ENCODE measurements at places on chromosomes 1 and 21.

GRCh38 chr1:236083650-236084385, 18.9 kb upstream of the NID1 start:
- DNase-seq = no peak

GRCh38 chr21:43318841-43319781, 107.8 kb downstream of the SIK1 start:
- DNase-seq = peak; percentile 47

- no peak for DNase-seq
These were observed 80.3 kb downstream of the NENF start for GRCh38 chr1:212512816-212513559.

- DNase-seq = no peak
These were observed 32.7 kb downstream of the EPHA10 start for GRCh38 chr1:37732111-37732780.

DNA sequence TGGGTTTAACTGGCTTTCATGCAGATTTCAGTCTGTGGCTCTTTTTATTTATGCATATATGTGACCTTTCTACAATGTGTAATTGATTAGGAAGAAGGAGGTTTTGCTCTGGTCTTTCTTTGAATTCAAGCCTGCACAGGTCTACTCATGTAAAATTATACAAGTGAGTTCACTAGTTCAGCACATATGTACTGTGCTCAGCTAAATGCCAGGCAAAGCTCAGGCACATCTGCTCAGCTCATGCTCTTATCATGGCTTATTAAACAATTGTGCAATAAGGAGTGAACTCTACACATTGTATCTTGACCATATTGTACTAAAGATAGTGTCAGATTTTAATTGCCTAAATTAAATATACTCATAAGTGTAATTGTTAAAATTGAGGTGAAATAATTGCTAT, 378.4 kb downstream of the ADGRL2 start:
- DNase-seq = no peak

DNA sequence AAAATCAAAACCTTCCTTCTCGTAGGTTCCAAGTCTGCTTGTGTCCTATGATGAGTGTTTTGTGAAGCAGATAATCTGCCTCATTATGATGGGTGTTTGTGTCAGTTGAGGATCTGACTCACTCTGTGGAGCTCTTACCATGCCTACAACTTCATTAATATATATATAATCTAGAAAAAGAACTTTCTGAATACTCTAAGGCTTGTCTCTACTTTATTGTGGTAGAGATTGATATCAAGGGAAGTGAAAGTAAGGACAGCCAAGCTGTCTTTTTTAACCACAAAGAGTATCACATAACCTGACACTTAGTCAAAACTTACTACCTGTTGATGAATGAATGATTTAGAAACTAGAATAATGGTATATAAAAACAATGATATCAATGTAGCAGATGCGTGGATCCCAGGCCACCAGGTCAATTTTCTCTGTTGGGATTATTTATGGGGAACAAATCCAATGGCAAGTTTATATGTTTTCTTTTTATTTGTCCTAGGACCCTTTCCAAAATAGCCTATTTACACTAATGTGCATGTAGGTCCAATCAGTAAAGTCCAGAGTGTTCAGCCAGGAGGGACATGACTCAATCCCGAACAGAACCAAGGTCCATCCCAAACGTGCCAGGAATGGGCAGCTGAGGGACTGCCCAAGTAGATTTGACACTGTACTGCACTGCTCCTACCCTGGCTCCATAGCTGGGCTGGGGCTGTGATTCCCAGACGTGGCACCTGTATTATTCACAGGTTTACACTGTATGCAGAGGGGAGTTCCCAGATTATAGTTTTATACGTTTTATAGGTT, 182.3 kb upstream of the GREM2 start:
- no peak for DNase-seq

DNA sequence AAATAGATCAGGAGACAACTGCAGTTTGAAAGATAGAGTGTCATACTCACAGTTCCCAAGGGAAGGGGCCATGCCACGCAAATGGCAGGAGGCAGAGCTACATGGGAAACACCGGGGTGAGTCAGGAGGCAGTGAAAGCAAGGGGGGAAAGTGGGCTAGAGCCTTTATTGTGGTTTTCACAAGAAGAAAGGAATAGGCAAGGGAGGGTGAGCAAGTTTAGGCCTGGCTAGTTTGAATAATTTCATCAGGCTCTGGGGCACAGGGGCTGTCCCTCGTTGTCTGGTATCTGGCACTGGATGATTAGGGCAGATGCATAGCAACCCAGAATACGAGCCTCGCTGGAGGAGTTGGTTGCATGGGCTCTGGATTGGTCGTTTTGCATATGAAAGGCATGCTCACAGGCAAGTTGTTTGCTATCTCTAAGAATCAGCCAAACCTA, 17.0 kb upstream of the ITLN2 start:
- DNase-seq = no peak

- DNase-seq = no peak
These were observed 75.1 kb upstream of the DPH5 start for GRCh38 chr1:101100674-101101073.

DNA sequence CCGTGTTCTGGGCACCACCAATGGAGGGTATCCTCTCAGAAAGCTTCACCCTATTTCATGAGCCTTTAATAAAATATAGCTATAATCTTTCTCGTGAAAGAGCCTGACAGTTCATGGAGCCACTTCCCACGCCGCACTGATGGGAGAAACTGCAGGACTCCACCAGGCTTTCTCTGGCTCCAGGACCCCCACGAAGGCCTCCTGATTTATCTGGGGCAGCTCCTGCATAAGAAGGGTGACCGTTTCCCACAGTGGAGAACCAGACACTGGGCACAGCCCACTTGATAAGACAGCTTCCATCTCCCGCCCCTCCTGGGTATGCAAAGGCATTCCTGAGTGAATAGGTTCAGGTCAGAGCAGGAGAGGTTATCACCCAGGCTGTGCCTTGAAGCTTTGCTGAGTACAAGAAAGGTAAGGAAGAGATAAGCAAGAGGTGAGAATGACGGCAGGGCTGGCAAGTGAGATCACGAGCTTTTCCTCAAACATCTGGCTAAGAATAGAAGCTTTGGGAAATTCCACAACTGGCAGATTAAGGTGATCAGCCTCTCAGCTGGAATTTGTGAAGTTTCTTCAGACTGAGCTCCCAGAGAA, 499.8 kb downstream of the KIF26B start:
- no peak for DNase-seq

GRCh38 chr1:170604065-170604464, 59.9 kb upstream of the PRRX1 start:
- DNase-seq = no peak

DNA sequence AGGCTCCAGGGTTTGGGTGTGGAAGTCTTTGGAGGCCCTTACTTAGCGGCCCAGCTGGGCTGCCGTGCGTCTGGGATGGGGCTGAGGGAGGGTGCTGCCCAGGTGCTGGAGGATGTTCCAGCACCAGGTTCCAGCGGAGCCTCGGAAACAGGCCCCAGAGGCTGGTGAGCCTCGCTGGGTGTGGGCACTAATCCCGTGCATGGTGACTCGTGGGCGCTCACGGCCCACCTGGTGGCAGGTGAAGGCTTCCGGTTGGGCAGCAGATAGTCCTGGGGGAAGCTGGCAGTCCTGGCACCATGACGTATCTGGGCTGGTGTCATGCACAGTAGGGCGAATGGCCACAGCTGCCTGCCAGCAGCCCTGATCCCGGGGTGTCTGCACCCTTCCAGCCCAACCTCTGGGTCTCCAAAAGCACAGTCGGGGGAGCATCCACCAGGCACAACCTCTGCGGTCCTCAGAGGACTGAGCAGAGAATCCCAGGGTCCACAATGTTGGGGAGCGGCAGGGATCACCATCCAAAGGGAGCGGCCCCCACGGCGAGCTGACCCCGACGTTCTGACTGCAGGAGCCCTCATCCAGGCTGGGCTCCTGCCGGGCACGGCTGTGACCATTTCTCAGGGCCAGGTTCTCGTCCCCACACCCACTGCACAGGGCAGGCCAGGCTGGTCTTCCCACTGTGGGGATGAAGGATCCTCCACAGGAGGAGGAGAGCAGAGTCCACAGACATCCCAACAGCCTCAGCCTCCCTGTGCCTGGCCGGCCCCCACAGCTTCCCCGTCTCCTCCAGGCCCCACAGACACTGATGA, 25.3 kb downstream of the FTCD start:
- no peak for DNase-seq

DNA sequence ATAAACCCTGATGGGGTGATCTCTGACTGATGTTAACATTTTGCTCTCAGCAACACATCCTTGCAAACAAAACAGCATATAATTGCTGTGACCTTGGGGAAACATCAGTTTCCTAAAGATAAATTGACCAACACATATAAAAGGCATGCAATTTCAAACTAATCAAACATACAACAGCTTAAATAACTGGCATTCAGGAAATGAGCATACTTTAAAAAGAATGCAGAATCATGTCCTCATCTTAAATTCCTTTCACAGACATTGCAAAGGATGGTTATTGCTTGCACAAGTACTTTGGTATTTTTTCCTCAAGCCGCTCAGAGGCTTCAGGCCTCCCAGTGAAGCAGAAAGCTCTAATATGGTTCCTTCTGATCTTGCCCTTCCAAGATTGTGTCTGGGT, 53.4 kb upstream of the RGS18 start:
- no peak for DNase-seq

DNA sequence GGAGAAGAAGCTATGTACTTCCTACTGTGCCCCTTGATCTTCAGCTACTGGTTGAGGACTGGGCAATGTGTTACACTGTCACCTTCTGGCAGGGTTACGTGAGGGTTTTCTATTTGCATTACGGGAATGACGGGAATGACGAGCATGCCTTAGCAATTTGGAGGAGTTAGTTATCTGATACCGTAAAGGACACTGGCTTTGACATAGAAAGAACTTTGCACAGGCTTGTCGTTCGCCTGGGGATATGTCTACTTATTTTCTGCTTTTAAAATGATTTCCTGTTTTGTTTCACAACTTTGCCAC, 19.8 kb upstream of the ACBD6 start:
- no peak for DNase-seq

DNA sequence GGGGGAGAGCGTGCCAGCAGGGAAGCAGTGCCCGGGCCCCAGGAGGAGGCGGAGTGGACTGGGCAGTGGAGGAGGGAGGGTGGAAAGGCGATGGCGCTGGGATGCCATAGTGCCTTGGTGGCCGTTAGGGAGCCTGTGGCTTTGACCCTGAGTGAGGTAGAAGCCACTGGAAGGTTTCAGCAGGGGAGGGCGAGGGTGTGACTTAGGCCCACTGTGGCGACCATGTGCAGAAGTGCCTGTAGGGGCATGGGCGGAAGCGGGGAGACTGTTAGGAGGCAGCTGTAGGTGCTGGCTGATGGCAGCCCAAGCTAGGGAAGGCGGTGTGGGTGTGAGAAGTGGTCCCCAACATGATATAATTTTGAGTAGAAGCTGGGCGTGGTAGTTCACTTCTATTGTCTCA, 28.2 kb downstream of the LHX4 start:
- DNase-seq = no peak

GRCh38 chr1:172870901-172871606, 179.7 kb downstream of the TNFSF18 start:
- no peak for DNase-seq

GRCh38 chr21:36471254-36471723, 8.6 kb downstream of the CLDN14 start:
- DNase-seq = no peak

GRCh38 chr1:42950116-42950481, 8.6 kb downstream of the SLC2A1 start:
- no peak for DNase-seq

DNA sequence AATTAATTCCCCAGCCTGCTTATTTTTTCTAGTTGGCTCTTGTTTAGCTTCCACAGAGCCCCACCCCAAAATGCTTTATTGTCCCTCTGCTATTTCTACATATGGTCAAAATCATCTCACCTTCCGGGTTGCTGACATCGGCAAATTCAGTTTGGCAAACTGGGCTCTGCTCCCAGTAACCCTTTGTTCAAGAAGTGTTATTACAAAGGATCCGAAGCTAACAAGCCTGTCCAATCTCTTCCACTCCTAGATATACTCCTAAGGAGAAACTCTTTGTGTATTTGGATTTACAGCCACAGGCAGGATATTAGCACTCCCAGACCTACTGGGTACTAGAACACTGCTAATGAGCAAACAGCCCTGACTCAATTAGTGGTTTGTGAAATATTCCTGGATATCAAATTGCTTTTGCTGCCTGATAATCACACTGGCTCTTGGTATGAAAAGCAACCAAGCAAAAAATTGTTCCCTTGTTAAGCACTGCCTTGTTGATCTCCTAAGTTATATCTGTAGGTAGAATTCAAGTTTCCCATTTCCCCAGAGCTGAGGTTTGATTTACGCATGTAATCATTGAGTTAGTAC, 4.0 kb downstream of the JUN start:
- DNase-seq = peak; percentile 85

GRCh38 chr1:18530587-18531502, 50.1 kb downstream of the KLHDC7A start:
- DNase-seq = no peak

GRCh38 chr21:42739061-42739931, 85.9 kb downstream of the PDE9A start:
- no peak for DNase-seq

- no peak for DNase-seq
These were observed 57.3 kb downstream of the SIK1 start for GRCh38 chr21:43369596-43370090.

DNA sequence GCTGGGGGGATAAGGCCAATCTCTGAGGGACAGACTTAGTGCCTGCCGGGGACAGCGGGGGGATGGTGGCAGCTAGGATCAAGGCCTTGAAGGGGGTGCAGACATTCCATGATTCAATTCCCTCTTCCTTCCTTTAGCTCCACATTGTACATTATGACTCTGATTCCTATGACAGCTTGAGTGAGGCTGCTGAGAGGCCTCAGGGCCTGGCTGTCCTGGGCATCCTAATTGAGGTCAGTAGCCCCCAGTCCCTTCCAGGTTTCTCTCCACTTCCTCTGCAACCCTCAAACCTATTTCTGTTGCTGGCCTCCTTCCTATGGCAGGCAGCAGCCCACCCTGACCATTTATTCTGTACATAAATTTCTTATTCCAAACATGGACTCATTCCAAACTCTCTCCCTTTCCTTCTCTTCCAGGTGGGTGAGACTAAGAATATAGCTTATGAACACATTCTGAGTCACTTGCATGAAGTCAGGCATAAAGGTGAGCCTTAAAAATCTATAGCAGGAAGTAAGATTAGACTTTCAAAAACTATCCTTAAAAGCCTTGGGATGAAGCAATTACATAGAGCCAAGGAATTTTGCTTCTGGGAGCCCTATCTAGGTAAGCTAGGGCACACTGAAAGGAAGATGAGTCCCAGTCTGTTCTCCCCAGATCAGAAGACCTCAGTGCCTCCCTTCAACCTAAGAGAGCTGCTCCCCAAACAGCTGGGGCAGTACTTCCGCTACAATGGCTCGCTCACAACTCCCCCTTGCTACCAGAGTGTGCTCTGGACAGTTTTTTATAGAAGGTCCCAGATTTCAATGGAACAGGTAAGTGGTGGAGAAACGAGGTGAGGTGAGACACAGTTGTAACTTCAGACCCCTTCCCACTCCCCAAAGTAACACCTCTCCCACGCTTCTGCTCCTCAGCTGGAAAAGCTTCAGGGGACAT, 5.1 kb downstream of the CA14 start:
- no peak for DNase-seq

DNA sequence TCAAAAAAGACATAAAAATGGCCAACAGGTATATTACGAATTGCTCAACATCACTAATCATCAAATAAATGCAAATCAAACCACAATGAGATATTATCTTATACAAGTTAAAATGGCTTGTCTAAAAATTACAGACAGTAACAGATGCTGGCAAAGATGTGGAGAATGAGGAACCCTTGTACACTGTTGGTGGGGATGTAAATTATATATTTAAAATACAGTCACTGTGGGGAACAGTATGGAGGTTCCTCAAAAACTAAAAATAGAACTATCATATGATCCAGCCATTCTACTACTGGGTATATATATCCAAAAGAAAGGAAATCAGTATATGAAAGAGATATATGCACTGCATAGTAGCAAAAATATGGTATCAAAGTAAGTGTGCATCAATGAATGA, 1037.2 kb upstream of the B3GALT2 start:
- DNase-seq = no peak

All from NCI-H345 (cell line).